ENCODE measurements at places on chromosomes 5 and 9. TPM values are rescaled to one million over a fixed set of nuclear protein-coding genes. Genes with fewer than 3 reads are reported as not detected.

DNA sequence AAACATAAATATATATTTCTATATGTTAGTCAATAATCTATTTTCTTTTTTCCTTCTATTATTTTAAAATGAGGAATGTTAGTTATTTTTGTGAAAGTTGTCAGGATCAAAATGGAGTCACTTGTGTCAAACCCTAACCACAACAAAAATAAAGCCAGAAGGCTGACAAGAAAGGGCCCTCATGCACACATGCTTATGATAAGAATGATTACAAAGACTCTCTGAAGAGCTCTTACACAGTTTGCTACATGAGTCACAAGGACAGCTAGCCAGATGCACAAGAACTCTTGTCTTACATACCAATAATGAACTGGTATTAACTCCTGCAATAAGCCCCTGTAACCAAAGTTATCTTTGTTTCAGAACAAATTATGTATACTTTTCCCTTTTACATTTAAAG lies 64.7 kb downstream of the GGTA1 start:
- H3K4me3 ChIP-seq: no peak overlapping the region
- no peaks in the 10 kb centered on the region for H3K27me3 ChIP-seq
- no peak overlapping the region for H3K27ac ChIP-seq
- H3K4me1 ChIP-seq: no peaks in the 10 kb centered on the region
- H3K36me3 ChIP-seq: no peaks in the 10 kb centered on the region

The DAB2IP gene
- not detected for polyA plus RNA-seq

The PTPN3 gene
- not detected for polyA plus RNA-seq

GRCh38 chr5:135342551-135342875 lies 56.5 kb downstream of the MACROH2A1 start:
- H3K27ac ChIP-seq: no peak overlapping the region
- H3K27me3 ChIP-seq: no peaks in the 10 kb centered on the region
- no peak for DNase-seq
- no peaks in the 10 kb centered on the region for H3K4me1 ChIP-seq
- no peak overlapping the region for H3K4me3 ChIP-seq
- peaks cover 76% of the 10 kb centered on the region for H3K36me3 ChIP-seq

DNA sequence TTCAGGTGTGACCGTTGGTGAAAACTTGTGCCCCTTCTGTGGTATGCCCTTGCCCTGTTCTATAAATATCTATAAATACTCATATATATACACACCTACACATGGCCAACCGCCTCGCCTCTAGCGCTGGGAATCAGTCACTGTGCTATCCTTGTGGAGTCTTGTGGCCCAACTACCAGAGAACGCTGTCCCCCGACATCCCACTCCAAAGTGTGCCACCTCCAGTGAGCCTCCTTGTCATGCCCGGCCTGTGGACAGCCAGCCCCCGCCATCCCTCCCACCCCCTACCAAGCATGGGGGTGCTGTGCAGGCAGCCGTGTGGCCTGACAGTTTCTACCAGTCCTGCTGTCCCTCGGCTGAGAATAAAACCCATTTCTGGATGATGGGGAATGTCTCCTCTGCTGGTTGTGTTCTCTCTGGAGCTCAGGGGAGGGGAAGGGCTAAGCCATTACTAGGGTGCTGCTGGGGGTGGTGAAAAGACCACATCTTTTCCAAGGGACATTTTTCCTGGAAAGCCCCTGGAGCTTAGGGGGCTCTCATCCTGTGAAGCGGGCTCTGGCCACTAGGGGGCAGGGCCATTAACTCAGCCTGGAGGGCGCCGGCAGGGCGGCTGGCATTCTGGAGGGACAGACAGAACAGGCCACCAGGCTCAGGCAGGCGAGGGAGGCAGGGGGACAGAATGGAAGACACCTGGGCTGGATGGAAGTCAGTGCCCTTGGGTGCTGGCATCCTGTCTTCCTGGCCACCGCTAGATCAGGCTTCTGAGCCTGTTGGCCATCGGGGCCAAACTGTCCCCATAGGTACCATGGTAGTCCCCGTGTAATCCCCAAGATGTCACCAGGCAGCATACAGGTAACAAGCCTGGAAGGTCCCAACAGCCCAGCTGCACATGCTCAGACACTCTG lies 20.7 kb downstream of the GOLGA2 start:
- no peaks in the 10 kb centered on the region for H3K27me3 ChIP-seq
- no peak overlapping the region for H3K27ac ChIP-seq
- H3K4me1 ChIP-seq: peaks cover 16% of the 10 kb centered on the region
- DNase-seq: peak; percentile 27
- H3K4me3 ChIP-seq: no peak overlapping the region

DNA sequence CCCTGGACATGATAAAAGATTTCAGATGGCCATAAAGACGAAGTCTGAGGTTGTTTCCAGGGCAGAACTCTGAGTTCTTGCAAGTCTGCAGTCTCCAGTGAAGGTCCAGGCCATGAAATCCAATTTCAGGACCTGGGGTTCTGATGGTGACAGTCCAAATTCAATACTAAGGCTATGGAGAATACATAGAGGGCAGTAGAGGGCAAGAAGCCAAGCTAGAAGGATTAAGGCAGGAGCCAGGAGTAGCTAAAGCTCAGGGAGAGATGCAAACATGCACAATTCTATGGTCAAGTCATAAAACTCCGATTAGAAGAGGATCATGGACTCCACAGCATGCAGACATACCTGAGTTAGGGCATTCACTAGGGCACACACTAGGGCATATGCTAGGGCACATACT lies 11.4 kb downstream of the SLIT3 start:
- no peaks in the 10 kb centered on the region for H3K36me3 ChIP-seq
- no peak for DNase-seq
- no peak overlapping the region for H3K27ac ChIP-seq
- no peaks in the 10 kb centered on the region for H3K27me3 ChIP-seq
- no peak overlapping the region for H3K4me3 ChIP-seq

- no peak overlapping the region for H3K4me3 ChIP-seq
- H3K27ac ChIP-seq: no peak overlapping the region
- DNase-seq: no peak
- no peaks in the 10 kb centered on the region for H3K27me3 ChIP-seq
Measured at GRCh38 chr9:79633558-79633957, 61.8 kb downstream of the TLE4 start.

DNA sequence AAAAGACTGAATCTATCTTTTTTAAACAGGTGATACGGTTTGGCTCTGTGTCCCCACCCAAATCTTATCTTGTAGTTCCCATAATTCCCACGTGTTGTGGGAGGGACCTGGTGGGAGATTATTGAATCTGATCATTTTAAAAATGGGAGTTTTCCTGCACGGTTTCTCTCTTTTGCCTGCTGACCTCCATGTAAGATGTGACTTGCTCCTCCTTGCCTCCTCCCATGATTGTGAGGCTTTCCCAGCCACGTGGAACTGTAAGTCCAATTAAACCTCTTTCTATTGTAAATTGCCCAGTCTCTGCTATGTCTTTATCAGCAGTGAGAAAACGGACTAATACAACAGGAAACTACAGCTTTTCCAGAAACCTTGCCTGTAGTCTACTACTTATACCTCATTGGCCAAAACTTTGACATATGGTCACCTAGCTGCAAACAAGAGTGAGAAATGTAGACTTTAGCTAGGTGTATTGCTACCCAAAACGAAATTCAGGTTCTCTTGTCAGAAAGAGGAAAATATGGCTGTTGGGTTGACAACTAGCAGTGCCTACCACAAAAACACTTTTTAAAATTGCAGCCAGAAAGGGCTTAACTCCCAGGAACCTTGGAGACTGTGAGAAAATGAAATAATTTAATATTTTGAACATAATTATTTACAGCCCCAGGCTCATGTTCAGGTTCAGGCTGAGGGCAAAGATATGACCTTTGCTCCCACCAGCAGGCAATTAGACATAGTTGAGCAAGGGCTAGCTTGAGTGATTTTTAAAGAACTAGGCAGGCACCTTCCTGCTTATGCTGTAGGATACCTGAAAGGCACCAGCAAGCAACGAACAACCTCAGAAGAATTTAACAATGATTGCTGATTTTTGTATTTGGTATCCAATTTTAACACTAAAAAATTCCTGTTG lies 7.4 kb upstream of the AGGF1 start:
- H3K36me3 ChIP-seq: no peaks in the 10 kb centered on the region
- no peak overlapping the region for H3K27ac ChIP-seq
- H3K27me3 ChIP-seq: no peaks in the 10 kb centered on the region

- no peak overlapping the region for H3K27ac ChIP-seq
- no peak overlapping the region for H3K4me3 ChIP-seq
- H3K36me3 ChIP-seq: peaks cover 50% of the 10 kb centered on the region
- H3K4me1 ChIP-seq: no peaks in the 10 kb centered on the region
- no peak for DNase-seq
- H3K27me3 ChIP-seq: no peaks in the 10 kb centered on the region
Measured at GRCh38 chr9:128495804-128496417, 8.6 kb upstream of the GLE1 start.

The FOXI1 gene
- not detected for polyA plus RNA-seq

The TAF11L6 gene
- polyA plus RNA-seq: not detected

- no peaks in the 10 kb centered on the region for H3K36me3 ChIP-seq
- H3K4me3 ChIP-seq: no peak overlapping the region
- no peak for DNase-seq
- H3K4me1 ChIP-seq: no peaks in the 10 kb centered on the region
Measured at GRCh38 chr5:169542811-169543210, 40.8 kb upstream of the SPDL1 start.

DNA sequence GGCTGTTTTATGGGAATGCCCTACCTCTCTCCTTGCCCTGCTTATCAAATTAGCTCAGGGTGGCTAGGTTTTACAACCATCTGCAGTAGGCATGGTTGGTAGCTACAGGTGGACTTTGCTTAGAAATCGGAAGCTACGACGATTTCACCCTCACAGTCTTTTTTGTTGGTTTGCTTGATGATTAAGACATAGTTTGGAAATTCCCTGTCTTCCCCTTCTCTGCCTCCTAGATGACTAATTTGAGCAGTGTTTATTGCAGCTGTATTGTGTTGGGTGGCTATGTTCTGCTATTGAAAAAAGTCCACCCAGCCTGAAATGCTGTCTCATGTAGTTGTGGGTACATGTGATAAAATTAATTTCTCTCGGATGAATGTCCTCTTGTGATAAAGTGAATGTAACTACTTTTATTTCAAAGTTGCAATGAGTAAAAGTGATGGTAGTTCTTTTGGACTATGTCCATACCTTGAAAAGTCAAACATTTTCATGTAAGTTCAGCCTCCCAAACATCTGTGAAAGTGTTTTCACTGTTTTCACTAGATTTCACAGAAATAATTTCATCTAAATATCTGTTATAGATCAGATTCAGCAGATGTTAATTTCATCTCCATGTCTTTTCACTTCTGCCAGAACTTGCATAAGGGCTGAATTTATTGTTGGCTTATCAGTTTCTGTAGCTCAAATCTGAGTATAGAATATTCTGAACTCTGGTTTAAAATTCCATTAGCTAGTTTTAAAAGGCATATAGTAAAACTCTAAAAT lies 37.3 kb upstream of the FYB1 start:
- H3K27me3 ChIP-seq: no peaks in the 10 kb centered on the region
- peak overlapping the region; percentile 3 for H3K4me3 ChIP-seq
- no peaks in the 10 kb centered on the region for H3K36me3 ChIP-seq
- no peak overlapping the region for H3K27ac ChIP-seq
- peaks cover 11% of the 10 kb centered on the region for H3K4me1 ChIP-seq
- DNase-seq: no peak

The CLIC3 gene
- polyA plus RNA-seq: 7.8 TPM

DNA sequence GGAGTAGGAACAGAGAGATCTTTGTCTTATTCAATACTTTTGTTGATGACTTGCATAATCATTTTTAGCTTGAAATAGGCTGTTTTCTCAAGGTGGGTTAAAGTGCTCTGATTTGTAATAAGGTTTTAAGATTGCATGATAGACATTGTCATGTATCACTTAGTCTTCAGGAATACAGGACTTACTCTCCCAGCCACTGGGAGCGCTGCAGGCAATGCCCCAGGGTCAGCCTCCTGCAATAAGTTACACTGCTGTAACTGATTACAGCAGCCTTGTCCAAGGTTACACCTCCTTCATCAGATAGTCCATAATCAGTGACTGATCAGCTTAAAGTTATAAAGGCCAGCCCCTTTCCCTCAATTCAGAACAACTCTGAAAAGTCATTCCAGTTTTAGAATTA lies 218.6 kb downstream of the ESM1 start:
- H3K36me3 ChIP-seq: no peaks in the 10 kb centered on the region
- no peak for DNase-seq
- no peaks in the 10 kb centered on the region for H3K4me1 ChIP-seq
- no peak overlapping the region for H3K4me3 ChIP-seq

DNA sequence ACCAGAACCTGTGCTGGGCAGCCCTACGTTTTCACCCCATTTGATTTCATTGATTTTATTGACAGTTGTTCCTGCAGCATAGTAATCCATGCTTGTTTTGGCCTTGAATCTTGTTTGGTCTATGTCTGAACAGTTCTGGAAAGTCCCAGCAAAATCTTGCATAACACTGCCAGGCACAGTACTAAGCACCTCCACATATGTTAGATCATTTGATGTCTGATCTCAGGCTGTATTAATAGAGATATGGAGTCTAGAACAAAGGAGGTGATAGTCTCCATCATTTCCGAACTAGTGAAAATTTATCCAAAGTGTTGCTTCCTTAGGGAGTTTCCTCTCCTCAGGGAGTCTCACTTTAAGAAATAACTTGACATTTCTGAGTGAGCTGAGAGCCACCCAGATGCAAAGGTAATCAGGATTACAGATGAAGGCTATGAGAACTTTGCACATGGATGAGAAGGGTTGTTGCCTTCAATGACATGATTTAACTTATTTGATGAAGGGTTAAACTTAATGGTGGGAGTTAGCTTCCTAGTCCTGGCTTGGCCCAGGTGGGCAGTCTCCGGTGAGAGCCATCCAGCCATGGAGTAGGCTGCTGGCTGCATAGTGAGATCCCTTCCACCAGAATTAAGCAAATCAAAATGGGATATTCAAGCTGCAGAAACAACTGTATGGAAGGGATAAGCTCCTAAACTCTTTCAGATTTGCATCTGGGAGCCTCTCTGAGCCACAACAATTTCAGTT lies 173.8 kb upstream of the MVB12B start:
- H3K27ac ChIP-seq: no peak overlapping the region
- no peak overlapping the region for H3K4me3 ChIP-seq
- H3K27me3 ChIP-seq: no peaks in the 10 kb centered on the region
- H3K4me1 ChIP-seq: no peaks in the 10 kb centered on the region
- no peak for DNase-seq

All from CD4-positive, alpha-beta memory T cell (primary cell).